NCI-H2081 treated with DMSO at 0.1 percent for 48 hours (cell line): ENCODE measurements at places on chromosomes 4 and X.

DNA sequence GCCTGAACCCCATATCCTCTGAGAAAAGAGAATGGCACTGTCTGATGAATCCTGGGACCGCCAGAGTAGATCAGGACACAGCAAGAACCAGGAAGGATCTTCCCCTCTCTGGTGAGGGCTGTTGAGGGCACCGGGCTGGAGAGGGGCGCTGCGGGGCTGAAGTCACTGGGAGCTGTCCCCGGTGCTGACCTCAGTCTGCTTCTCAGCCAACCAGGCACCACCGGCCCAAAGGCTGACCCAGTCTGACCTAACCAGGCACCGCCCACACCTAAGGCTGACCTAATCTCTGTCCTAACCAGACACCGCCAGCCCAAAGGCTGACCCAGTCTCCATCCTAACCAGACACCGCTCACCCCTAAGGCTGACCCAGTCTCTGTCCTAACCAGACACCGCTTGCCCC is 82.8 kb downstream of the CPZ start:
- DNase-seq: no peak

DNA sequence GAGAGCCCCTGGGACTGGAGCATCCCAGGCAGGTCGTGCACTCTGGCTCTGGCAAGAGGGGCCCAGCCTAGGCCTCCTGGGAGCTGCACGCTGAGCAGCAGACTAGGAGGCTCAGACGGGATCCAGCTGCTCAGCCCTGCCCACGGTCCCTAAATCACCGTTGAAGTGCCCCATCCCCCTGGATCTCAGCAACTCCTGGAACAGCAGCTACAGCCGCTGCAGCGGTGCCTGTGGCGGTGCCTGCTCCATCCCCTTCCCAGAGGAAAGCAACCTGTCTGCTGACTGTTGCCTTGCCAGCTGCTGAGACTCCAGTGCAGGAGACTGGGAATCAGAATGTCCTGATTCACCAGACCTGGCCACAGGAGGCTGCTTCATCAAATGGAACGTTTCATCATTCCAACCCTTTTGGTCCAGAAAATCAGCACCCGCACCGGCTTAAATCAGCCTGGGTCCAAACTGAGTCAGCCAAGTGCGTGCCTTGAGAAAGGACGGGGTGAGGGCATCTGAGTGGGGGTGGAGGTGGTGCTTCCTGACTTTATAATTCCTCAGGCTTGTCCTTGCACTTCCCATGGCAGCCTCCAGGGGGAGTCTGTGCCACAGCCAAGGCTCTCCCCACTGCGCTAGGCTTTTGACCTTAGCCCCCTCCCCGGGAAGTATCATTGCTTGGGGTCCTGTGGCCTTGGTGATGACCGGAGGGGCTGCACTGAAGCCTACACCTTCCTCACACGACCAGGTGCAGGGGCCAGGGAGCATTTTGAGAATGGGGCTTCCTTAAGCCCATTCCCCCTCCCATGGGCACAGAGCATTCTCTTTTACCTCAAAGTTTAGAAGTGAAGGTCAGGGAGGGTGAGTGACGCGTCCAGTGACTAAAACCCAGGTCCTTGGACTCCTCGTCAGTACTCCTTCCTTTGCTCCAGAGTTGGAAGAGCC is 6.5 kb downstream of the ZNF185 start:
- DNase-seq: no peak

GRCh38 chr4:80268081-80268823 is 1.8 kb downstream of the FGF5 start:
- DNase-seq: no peak

GRCh38 chrX:132336172-132336571 is 116.9 kb upstream of the RAP2C start:
- no peak for DNase-seq

GRCh38 chr4:6239968-6240367 is 29.7 kb upstream of the WFS1 start:
- no peak for DNase-seq

DNA sequence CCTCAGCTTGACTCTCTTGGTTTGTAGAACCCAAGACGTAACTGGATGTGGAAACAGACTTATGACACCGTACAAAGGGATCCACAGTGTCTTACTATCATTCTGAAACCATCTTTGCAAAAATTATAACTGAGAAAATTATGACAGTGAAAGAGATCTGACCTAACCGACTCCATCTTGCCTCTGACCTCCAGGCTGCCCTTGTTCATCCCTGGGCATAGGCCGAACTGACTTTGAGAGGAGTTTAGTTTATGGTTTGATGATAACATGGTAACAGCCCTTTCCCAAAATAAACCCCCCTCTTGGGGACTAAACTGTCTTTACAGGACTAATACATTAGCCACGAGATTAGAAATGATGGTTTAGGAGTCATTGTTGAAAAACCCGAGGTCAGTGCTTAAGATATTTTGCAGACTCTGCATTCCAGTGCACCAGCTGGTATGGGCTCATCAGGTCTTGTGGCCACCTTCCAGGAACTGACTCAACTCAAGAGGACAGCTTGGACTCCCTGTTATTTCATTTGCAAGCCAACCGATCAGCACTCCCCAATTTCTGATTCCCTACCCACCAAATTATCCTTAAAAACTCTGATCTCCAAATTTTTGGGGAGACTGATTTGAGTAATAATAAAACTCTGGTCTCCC is 49.6 kb downstream of the CASP3 start:
- DNase-seq: no peak
